ENCODE measurements at places on chromosomes 1 and 21. TPM values are rescaled to one million over a fixed set of nuclear protein-coding genes. Genes with fewer than 3 reads are reported as not detected.

CAPN8 gene
- polyA plus RNA-seq: 8.7 TPM

- no peak for DNase-seq
These were observed 158.9 kb downstream of the KCNK2 start for GRCh38 chr1:215241451-215241850.

- no peak for DNase-seq
These were observed 164.2 kb downstream of the RHOU start for GRCh38 chr1:228899421-228899956.

DNA sequence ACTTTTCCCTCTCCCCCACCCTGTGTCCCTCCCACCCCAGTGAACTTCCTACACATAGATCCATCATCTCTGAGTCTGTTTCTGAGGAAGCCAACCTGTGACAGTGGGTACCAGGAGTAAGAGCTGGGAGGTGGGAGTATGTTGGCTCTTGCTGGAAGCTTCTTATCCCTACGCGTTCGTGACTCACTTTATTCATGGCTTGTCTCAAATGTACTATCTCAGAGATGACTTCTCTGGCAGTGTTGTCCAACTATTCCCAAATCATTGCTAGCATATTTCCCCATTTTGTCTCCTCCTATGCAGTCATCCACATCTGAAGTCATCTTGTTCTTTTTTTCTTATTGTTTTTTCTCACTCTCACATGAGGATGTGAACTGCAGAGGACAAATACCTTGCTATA, 88.0 kb downstream of the HIVEP3 start:
- peak; percentile 7 for DNase-seq

GRCh38 chr1:12183095-12183794, 16.5 kb downstream of the TNFRSF1B start:
- no peak for DNase-seq
